ENCODE measurements at places on chromosomes 4 and X.
A peak's percentile ranks its signal among the peaks of the same experiment; 100 is the strongest.

DNA sequence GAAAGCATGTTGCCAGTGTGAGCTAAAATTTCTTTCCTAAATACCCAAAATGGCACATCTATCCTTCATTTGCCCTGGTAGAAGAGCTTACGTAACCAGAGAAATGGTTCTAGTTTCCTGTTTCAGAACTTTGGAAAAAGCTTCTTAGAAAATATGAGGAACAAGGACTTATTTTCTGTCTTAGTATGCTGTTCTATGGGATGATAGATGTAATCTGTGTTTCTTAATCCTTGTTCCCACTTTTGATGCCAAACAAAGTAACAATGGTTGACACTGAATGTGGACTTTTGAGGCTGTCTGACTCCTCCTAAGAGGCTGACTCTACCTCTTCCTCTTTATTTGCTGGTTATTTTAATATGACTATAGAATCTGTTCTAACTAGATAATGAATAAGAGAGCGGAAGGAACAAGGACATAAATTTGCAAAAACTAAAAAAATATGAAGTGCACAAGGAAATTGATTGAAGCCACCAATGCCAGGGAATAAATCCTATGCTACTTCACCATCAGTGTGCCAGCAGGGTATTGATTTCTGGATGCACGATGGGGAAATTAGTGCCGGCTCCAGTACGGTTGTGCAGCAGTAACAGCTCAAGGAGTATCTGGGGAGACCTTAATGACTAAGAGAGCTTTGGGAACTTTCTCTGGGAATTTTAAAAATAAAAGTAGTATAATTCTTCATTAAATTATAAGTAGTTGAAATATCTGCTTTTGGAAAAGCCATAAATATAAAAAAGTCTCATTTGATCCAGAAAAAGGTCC, 39.4 kb upstream of the TET2 start:
- no peak for DNase-seq

GRCh38 chr4:13470379-13470778, 13.8 kb downstream of the RAB28 start:
- DNase-seq = no peak

GRCh38 chr4:150050566-150050965, 27.7 kb upstream of the DCLK2 start:
- no peak for DNase-seq

DNA sequence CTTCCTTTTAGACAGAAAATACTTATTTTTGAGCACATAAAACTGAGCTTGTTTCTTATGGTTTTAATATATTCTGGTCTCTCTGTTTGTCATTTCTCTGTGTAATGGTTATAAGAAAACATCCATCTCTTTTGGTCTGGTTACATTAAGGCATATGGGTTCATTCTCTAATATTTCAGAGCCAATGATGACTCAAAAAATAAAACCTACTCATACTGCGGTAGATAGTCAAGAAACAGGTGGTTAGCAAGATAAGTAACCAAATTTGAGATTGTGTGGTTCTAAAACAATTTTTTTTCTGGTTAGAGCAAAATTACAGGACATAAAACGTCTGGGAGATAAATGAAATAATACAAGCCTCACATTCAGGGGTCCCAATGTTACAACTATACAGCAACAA, 654.5 kb downstream of the STIM2 start:
- DNase-seq = no peak

DNA sequence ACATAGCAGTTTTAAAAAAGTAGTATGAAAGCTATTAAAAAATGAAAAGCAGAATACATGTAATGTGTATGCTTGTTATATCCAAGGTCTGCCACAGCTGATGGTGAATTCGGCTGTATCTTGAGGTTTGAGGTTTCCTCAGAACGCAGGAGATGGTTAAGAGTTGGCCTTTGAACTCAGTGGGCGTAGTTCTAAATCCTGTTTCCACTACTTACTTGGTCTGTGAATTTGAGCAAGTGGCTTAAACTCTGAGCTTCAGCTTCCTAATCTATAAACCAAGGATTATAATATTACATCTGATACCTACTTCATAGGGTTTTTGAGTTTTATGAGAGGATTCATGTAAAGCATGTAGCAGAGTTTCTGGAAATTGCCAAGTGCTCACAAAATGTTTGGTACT, 125.2 kb downstream of the STIM2 start:
- DNase-seq = no peak

DNA sequence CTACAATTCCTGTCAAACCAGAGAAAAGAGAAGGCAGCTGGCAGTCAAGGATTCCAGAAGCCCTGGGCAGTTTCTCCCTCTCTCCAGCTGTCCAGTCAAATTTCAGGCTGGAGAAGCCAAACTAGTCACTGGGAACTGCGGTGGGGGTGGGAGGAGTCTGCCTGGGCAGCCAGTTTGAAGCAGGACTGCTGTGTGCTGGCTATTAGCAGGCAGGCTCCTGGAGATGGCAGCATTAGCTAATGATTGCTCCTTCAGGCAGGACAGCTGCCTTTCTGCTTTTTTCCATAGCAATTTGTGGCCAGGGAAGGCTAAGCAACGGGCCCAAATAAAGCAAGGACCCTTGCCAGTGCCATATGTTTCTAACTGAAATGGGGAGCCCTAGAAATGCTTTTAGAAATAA, 44.7 kb upstream of the FGF13 start:
- DNase-seq = no peak

DNA sequence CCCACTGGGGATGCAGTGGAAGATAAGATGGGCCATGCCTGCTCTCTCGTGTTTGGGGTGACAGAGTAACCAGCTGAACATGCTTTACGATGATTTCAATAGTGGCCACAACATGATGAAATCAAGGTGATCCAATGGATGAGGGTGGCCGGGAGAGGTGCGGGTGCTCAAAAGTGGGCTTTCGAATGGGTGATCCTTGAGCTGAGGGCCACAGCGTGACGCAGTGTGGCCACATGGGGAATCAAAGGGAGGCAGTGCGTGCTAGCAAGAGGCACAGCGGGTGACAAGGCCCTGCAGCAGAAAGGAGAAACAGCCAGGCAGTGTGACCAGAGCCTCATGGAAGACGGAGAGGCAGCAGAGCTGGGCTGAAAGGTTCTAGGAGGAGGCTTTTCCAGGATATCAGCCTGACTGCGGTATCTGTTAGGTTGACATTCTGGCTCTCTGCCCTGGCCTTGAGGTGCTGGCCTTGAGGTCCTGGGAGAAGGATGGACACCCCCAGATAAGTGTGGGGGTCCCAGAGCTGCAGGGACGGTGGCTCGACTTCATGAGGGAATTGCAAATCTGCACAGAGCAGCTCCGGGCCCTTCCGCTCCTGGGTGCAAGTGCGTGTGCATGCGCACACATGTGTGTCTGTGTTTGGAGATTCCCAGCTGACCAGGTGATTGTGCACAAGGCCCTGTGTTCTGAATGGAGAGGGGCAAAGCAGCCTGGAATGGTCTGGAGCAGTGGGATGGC, 38.0 kb upstream of the GPR78 start:
- no peak for DNase-seq

DNA sequence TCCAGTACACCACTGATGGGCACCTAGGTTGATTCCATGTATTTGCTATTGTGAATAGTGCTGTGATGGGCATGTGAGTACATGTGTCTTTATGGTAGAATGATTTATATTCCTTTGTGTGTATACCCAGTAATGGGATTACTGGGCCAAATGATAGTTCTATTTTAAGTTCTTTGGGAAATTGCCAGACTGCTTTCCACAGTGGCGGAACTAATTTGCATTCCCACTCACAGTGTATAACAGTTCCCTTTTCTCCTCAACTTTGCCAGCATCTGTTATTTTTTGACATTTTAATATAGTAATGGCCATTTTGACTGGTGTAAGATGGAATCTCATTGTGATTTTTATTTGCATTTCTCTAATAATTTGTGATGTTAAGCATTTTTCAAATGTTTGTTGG, 25.9 kb downstream of the CC2D2A start:
- DNase-seq = no peak

DNA sequence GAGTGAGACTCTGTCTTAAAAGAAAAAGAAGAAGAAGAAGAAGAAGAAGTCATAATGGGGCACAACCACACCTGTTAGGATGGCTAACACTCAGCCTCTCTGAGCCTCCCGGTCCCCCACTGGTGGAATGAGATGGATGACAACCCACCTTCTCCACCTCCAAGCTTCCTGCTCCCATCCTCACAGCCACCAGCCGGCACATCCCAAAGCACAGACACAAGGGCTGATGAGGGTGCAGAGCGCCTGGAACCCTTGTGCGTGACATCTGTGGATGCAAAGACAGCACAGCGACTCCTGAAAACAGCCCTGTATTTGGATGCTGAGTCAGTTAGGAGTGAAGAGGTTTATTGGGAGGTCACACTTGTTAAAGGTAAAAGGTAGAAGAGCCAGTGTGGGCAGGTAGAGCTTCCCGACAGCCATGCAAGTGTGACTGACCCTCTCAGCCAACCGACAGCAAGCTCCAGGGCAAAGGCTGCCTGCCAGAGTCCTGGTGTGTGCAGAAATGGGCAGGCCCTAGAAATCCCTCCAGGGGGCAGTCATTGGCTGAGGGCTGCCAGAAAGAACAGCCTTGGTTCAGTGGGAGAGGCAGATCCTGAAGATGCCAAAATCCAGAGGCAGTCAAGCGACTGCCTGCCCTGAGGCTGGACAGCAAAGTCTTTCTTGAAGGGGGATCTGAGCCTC, 26.6 kb upstream of the MAN2B2 start:
- no peak for DNase-seq

DNA sequence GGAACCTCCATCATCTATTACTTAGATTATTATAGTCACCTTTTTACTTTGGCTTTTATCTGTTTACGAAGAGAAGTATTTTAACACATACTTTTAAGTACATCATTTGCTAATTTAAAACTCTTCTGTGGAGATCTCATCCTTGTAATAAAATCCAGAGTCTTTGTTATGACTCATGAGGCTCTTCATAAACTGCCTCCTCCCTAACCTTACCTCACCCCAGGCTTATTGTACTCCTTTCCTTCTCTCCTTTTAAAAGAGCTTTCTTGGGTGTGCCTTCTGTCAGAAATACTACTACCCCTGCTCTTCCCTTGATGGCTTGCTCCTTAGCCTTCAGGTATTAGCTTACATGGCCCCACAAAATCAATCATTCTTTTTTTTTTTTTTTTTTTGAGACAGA, 6.6 kb downstream of the ARL9 start:
- DNase-seq = no peak

DNA sequence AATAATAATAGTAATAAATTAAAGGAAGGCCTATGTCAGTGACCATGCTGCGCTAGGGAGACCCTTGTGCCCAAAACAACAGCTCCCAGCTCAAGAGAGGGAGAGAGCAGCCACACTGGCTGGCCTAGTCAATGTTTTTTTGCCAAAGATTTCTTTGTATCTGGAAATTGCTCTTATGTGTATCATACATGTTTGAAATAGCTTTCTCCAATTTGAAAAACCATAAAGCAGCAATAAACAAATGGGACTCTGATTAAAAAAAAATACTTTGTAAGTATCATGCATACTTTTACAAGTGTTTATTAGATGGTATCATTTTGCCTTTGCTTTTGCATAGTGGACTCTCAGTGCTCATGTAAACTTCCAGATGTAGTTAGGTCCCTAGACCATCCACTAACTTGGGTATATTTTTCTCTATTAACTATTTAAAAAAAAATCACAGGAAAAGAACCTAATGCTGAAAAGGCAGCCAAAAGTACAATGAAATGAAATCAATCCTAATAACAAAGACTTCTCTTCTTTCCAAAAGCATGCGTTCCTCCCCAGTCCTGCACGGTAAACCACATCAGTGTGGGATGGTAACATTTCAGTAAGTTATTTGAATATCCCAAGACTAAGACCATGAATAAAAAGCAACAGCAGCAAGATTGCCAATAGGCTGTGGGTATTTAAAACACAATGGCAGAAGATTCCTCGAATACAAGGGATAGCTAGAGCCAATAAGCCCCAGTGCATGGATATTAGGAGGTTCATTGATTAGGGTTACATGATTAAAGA, 117.6 kb downstream of the PALLD start:
- no peak for DNase-seq

GRCh38 chr4:89538886-89539285, 231.3 kb upstream of the GPRIN3 start:
- DNase-seq = no peak

DNA sequence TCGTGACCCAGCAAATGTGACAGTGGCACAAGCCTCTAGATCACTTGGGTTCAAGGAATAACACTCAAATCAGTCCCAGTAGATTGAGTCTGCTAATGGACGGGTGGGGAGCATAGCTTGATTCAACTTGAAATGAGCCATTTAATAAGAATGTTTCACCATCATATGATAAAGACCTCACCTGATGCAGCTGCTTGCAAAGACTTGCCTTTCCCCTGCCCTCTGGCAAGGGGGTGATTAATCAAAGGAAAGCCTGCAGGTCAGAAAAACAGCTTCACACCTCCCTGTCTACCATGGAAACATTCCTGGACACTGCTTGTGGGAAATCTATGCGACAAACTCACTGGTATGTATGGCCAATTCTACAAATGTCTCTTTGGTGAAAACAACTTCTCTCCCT, 54.5 kb downstream of the CD99L2 start:
- DNase-seq = no peak

GRCh38 chrX:132022967-132023895, at the start of gene STK26:
Gene STK26 (plus strand): TSS chrX:132023302. CDS start chrX:132023618, 316 bp downstream.
- peak; percentile 35 for DNase-seq

GRCh38 chrX:38041237-38041636, 34.9 kb downstream of the SYTL5 start:
- no peak for DNase-seq

GRCh38 chrX:129980540-129981199, 1.8 kb upstream of the BCORL1 start:
- no peak for DNase-seq
